NCI-H1436 (cell line): ENCODE measurements at places on chromosomes 2 and 18.

GRCh38 chr2:8416849-8417832 is 264.7 kb upstream of the ID2 start:
- DNase-seq: no peak

DNA sequence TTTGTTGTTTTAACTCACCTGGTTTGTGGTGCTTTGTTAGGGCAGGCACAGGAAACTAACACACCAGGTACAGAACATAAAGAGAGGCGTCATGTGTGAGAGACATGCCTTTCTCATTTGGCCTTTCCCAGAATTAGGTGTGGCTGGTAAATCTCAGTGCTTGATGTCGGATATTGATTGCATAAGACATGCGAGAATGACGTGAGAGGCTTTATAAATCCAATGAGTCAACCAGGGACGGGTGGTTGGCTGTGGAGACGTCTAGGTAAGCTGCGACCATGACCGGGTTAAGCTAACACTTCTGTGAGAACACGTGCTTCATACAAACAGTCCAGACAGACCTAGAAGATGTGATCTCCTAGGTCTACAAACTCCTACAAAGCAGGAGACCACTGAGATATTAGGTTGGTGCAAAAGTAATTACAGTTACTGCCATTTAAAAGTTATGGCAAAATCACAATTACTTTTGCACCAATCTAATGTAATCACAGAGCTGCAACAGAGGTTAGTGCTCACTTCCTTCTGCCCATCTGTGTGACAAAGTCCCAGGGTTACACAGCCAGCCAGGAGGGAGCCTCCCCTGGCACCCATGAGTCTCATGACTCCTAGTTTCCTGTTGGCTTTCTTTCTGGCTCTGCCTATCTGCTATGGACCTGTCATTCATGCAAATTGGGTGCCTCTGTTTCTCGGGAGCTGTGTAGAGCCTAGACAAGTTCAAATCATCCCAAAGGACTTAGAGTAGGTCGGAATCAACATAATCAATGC is 98.9 kb upstream of the ATP8B1 start:
- DNase-seq: no peak

DNA sequence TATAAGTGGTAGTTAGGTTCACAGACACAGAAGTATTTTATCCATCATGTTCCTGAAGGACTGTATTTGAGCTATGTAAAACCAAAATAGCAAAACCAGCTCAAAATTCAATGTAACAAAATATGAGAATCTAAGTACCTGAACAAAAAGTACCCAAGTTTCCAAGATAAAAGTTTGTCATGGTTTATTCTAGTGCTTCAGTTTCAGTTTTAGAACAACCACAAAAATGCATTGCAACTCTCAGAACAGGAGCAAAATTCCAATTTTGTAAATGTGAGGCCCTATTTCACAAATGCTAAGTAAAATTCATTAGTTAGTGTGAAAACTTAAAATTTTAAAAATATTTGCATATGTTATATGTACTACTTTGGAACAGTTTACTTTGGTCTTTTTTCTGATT is 5.0 kb upstream of the ALPK2 start:
- DNase-seq: no peak

DNA sequence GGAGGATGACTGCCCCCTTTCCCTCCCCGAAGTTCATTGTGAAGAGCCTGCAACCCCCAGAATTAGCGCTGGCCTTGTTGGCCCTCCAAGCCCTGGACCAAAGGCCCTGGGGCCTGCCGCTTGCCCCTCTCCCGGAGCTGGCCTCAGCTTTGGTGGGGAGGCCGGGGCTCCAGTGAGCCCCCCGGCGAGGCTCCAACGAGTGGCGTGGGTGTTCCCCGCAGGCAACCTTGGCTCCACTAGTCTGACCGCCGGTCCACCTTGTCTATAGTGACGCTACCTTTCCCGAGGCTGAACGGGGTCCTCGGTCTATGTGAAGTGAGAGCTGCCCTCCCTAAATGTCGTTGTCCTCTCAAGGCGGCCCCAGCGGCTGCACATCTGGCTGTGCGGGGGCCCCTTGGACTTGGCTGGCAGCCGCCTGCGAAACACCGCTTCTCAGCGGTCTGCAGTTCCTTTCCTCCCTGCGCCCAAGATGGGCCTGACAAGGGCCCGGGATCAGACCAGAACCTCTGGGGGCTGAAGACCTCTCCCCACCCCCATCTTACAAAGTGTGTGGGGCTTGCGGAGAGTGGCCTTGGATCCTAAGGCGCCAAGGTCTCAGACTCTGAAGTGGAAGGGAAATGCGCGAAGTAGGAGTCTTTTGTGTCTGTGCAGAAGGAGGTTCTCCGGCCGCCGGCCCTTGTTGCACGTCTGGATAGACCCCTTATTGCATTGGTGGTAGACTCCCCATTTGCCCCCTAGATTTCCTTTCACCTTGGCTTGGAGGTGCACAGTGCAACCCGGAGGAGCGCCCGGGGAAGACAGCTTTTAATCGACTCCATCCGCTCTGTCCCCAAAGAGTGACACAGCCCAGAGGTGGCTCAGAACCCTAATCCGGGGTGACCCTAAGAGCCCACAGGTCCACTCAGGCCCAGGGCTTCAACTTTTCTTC is 3.9 kb upstream of the HOXD10 start:
- no peak for DNase-seq

GRCh38 chr2:207153266-207153975 is 12.3 kb downstream of the KLF7 start:
- no peak for DNase-seq

DNA sequence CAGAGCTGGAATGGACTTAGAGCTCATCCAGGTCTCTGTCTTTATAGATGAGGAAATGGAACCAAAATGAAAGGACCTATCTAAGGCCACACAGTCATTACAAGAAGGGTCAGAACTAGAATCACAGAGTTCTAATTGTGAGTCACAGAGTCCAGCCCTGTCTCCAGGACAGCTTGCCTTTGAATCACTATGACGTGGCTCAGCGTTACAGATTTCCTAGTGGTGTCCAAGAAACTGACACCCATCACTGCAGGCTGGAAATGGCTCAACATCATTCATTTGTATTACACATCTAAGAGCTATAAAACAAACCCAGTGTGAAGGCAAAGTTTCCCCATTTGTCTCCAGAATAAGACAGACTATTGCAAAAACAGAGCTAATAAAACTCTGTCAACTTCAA is 164.3 kb upstream of the SIX2 start:
- DNase-seq: no peak
